ENCODE measurements at places on chromosomes 4 and X.

DNA sequence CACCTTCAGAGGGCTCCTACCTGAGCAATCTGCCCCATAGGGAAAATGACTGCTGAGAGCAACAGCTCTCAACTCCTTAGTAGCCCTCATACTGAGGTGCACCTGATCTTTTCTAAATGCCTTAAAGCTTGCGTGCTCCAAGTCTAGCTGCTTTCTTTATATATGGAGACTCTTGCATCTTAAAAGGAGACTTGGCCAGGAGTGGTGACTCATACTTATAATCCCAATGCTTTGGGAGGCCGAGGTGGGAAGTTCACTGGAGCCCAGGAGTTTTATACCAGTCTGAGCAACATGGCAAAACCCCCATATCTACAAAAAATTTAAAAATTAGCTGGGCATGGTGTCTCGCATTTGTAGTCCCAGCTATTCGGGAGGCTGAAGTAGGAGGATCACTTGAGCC lies 78.1 kb upstream of the TRIM2 start:
- no peak for DNase-seq

- no peak for DNase-seq
Observed at GRCh38 chr4:159366966-159367780, 264.3 kb downstream of the RAPGEF2 start.

DNA sequence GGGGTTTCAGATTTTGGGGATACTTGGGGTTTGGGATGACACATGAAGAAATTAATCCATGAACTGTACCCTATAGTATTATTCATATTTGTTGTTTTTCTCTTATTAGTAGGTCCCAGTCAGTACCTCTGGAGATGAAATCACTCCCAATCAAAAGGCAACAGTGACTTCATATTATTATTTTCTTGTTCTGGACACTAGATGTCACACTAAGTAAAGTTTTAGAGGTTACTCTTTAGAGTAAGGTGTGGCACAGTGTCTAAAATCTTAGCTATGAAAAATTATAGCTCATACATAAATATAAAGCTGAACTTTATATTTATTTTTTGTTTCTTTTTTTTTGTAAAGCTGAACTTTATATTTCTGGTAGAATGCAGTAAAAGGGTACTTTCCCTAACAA lies 35.1 kb downstream of the FAM114A1 start:
- no peak for DNase-seq

- no peak for DNase-seq
Observed at GRCh38 chrX:17067534-17067933, 121.1 kb downstream of the REPS2 start.

GRCh38 chr4:46390355-46391058 lies 579 bp upstream of the GABRA2 start:
- DNase-seq: no peak

- no peak for DNase-seq
Observed at GRCh38 chr4:115711575-115711974, 598.2 kb upstream of the NDST4 start.

Data from stimulated activated CD8-positive, alpha-beta memory T cell treated with anti-CD3 and anti-CD28 coated beads, Interleukin-4, amount 100 ng/mL, for 48 hours (primary cell).